T-helper 1 cell treated with Interleukin-12 subunit alpha and Interleukin-12 subunit beta and Interleukin-4 antibody, amounts not matched to agents 30 ng/mL and 1 ng/mL, for 36 hours (primary cell): ENCODE measurements at places on chromosomes 3 and 15. TPM values are rescaled to one million over a fixed set of nuclear protein-coding genes. Genes with fewer than 3 reads are reported as not detected.

Gene GOLGA8J
- 0.74 TPM in 1 of 2 replicates, not detected in the other for total RNA-seq

Gene ETV5
- 0.88 and 1.9 TPM in 2 replicates for total RNA-seq

Gene AHSG
- total RNA-seq = not detected in 2 replicates

Gene AGTR1
- total RNA-seq = not detected in 2 replicates

Gene RBPMS2
- total RNA-seq = not detected in 2 replicates

Gene CLDN18
- not detected in 2 replicates for total RNA-seq
